Sigmoid colon (tissue), 7 donors: ENCODE measurements at places on chromosomes 2 and 18. TPM values are rescaled to one million over a fixed set of nuclear protein-coding genes. Genes with fewer than 3 reads are reported as not detected.
A peak's percentile ranks its signal among the peaks of the same experiment; 100 is the strongest.

The NPHP1 gene
- total RNA-seq, result 12.5 TPM

DNA sequence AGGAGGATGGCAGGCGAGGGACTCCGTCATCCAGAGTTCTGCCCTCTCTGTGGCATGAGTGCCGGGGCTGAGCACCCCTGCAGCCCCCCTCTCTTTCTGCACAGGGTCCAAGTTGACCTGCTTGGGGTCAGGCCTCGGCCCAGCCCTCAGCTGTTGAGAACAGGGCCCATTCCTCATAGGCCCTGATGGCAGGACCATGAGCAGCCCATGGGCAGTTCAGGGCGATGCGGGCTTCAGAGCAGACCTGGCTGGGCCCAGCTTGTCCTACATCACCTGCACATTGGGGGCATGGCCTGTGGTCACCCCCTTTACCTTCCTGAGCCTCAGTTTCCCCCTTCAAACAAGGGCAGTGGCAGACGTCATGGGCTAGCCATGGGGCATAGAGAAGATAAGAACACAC lies 238.1 kb downstream of the SEPTIN10 start:
- H3K27ac ChIP-seq, result no peak overlapping the region
- peak; percentile 56 for DNase-seq
- no peak overlapping the region for H3K4me3 ChIP-seq
- no peaks in the 10 kb centered on the region for H3K27me3 ChIP-seq
- peaks cover 11% of the 10 kb centered on the region for H3K36me3 ChIP-seq

The WDSUB1 gene
- 8.6 TPM for total RNA-seq

DNA sequence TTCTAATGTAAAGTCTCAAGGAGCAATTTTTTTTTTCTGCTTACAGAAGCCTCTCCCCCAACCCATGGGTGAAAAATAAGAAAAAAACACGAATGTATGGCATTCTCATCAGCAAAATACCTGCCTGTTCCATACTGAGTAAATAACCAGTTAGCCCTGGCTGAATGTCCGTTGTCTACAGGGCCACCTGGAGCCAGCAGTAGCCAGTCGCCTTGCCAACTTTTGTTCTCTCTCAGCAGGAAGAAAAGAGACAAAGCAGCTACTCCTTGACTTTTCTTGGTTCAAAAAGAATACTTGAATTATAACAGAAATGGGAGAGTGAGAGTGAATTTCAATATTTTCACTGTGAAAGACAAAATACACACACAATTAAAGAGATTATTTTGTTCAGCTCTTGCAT lies 532.9 kb upstream of the CRIM1 start:
- H3K36me3 ChIP-seq, result no peaks in the 10 kb centered on the region
- H3K27me3 ChIP-seq, result no peaks in the 10 kb centered on the region
- H3K4me3 ChIP-seq, result no peak overlapping the region
- no peaks in the 10 kb centered on the region for H3K4me1 ChIP-seq
- H3K27ac ChIP-seq, result no peak overlapping the region

DNA sequence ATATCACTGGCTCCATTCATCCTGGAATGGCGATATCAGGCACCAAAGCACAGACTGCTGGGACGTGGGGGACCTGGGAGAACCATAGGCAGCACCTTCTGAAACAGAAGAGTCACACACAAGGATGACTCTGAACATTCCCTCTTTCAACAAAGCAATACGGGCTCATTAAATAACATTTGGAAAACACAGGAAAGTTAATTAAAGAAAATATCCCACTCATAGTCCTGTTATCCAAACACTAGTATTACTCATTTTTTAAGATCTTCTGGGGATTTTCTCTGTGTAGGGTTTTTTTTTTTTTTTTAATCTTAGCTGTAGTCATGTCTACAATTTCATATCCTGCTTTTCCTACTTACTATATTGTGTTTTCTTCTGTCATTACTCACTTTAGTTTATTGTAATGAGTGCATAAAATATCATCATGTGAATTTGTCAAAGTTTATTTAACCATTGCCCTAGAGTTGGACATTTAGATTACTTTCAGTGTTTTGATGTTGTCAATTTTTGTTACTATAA lies 70.0 kb upstream of the SP3 start:
- peaks cover 4% of the 10 kb centered on the region for H3K4me1 ChIP-seq
- H3K36me3 ChIP-seq, result no peaks in the 10 kb centered on the region
- peak; percentile 29 for DNase-seq
- no peak overlapping the region for H3K4me3 ChIP-seq
- H3K27ac ChIP-seq, result no peak overlapping the region
- H3K27me3 ChIP-seq, result no peaks in the 10 kb centered on the region

DNA sequence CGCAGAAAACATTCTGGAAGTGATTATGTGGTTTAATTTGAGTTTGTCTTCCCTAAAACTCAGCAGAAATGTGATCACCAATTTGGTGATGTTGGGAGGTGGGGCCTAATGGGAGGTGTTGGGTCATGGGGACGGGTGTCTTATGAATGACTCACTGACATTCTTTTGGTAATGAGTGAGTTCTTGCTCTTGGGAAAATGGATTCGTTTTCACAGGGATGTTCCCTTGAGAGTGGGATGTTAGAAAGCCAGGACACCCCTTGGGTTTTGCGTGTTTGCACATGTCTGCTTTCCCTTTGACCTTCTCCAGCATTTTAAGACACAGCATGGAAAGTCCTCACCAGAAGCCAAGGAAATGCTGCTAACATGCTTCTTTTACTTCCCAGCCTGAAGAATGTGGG lies 321.5 kb upstream of the NT5C1B start:
- peaks cover 8% of the 10 kb centered on the region for H3K4me1 ChIP-seq
- no peak for DNase-seq
- H3K27ac ChIP-seq, result no peak overlapping the region
- no peaks in the 10 kb centered on the region for H3K27me3 ChIP-seq
- no peak overlapping the region for H3K4me3 ChIP-seq
- H3K36me3 ChIP-seq, result no peaks in the 10 kb centered on the region

DNA sequence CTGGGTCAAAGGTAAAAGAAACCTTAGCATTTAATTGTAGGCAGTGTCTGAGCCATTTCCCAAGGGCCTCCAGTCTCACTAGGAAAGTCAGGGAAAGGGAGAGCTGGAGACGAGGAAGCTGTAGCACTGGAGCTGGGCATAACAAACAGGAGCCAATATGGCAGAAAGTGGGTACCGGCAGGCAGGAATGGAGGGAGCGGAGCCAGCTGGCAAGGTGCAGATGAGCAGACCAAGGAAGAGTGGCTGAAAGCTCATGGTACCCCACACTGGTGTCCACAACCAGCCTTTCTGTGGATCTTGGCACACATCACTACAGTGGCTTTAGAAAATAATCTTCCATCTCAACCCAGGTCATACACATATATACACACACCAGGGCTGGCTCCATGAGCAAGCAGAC lies 40.0 kb downstream of the ANKRD44 start:
- DNase-seq, result no peak
- H3K4me3 ChIP-seq, result no peak overlapping the region

GRCh38 chr2:64938607-64939285 lies 50.5 kb upstream of the SLC1A4 start:
- H3K4me3 ChIP-seq, result no peak overlapping the region
- no peaks in the 10 kb centered on the region for H3K27me3 ChIP-seq
- H3K27ac ChIP-seq, result no peak overlapping the region
- no peaks in the 10 kb centered on the region for H3K36me3 ChIP-seq
- H3K4me1 ChIP-seq, result peaks cover 1% of the 10 kb centered on the region
- DNase-seq, result no peak

DNA sequence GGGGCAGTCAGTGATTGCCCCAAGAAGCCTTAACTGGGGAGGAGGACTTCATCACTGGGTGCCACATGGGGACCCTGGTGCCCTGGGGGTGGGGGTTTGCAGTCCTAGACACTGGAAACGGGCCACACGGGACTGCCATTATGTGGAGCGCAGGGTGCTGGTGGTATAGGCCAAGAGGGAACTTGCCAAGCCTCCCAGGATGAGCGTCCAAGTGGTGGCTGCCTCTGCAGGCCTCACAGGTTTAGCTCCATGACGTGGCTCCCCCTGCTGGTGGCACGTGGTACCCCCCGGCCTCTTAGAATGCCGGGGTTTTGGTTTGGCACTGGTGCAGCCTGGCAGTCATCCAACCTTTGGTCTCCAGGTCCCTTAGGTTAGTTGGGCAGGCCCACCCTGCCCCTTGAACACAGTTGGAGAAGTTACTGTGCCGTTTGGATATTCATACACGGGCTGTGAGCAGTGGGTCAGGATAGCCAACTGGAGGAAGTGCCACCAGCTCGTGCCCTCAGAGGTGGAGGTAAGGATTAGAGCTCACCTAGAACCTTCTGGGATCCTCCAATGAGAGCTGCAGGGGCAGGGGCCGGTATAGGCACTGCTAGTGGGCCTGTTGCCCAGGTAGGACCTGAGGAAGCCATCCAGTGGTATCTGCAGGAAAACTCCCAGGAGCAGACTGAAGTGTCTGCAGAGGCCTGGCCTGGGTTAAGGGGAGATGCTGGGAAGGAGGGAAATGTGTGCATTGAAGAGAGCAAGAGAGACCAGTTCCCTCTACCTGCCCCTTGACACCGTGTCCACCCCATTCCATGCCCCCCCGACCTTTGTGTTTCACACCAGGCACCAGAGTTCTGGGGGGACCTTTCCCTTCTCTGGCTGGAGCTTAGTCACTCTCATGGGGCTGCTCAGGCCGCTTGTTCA lies 5.7 kb downstream of the PTMA start:
- peak; percentile 96 for DNase-seq
- peaks cover 41% of the 10 kb centered on the region for H3K4me1 ChIP-seq
- peak overlapping the region; percentile 100 for H3K27ac ChIP-seq
- peaks cover 13% of the 10 kb centered on the region for H3K36me3 ChIP-seq
- no peak overlapping the region for H3K4me3 ChIP-seq

DNA sequence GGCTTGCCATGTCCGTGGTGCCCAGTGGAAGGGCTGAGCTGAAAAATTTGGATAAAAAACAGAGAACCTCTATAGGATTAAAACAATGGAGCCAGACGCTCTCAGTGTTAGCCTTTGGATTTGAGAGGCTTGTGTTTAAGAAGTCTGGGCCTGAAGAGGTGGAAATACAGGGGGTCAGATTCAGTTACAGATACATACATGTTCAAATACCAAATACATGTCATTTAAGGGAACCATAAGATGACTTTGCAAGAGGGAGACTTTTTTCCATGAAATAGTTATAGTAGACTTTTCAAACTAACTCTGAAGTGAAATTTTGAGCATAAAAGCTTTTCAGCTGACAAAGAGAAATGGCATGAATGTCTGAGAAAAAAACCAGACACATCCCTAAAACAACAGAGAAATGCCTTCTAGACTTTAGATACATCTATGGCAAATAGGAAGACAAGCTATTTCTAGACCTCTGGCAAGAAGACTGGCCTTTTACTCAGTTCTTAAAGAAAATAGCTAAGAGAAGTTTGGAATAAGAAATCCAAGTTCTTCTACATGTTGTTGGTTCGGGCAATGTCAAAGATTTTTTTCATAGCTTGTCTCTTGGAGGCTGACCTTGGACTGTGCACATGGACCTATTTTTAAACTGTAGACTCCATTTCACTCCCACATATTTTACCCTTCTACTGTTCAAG lies 112.9 kb downstream of the LTBP1 start:
- H3K27ac ChIP-seq, result peak overlapping the region; percentile 68
- H3K36me3 ChIP-seq, result no peaks in the 10 kb centered on the region
- DNase-seq, result no peak
- no peaks in the 10 kb centered on the region for H3K27me3 ChIP-seq

- peaks cover 78% of the 10 kb centered on the region for H3K4me1 ChIP-seq
- H3K27ac ChIP-seq, result peak overlapping the region; percentile 82
- no peak overlapping the region for H3K4me3 ChIP-seq
These were observed 51.9 kb downstream of the ASAP2 start for GRCh38 chr2:9258501-9258900.

GRCh38 chr2:185221-185620 lies 78.6 kb downstream of the SH3YL1 start:
- DNase-seq, result no peak
- no peaks in the 10 kb centered on the region for H3K36me3 ChIP-seq
- no peak overlapping the region for H3K27ac ChIP-seq
- no peak overlapping the region for H3K4me3 ChIP-seq

The SEC11C gene
- total RNA-seq, result 38.2 TPM

GRCh38 chr2:237596520-237597195 lies 6.1 kb upstream of the RAB17 start:
- DNase-seq, result peak; percentile 12
- no peak overlapping the region for H3K4me3 ChIP-seq
- H3K36me3 ChIP-seq, result no peaks in the 10 kb centered on the region
- H3K27ac ChIP-seq, result no peak overlapping the region
- no peaks in the 10 kb centered on the region for H3K27me3 ChIP-seq
- H3K4me1 ChIP-seq, result peaks cover 46% of the 10 kb centered on the region

DNA sequence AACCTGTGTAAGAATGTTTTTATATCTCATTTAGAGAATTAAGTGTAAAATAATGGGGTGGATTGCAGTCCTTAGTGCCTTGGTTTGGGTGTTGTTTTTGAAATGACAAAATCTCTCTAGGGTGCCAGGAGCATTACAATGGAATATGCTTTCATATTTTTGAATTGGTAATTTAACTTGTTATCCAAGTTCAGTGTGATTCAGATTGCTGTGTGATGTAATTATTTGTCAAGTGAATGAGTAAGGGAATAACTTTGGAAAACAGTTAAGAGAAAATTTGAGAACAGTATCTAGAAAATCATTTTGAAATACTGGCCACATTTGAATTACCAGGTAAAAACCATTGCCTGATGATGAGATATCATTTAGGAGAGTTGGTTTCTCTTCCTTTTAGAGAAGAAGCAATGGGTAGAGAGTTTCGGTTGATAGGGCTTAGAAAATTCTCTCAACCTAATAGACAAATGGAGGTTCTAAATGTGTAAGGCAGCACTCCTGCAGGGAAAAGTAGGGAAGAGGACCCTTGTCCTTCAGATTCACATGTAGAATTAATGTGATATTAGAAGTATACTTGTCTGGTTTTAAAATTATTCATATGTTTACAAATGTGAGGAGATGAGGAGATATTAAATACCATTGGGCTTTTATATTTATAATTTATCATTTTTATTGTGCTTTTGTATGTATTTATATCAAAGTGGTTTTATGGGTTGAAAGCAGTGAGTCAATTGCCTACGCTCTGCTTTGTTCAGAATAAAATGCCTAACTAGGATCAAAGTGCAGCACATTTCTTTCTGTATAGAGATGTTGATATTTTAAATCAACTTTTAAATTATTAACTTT lies 124.8 kb downstream of the PHLPP1 start:
- no peak overlapping the region for H3K27ac ChIP-seq
- H3K4me1 ChIP-seq, result no peaks in the 10 kb centered on the region
- no peak for DNase-seq
- H3K36me3 ChIP-seq, result no peaks in the 10 kb centered on the region
- no peak overlapping the region for H3K4me3 ChIP-seq

DNA sequence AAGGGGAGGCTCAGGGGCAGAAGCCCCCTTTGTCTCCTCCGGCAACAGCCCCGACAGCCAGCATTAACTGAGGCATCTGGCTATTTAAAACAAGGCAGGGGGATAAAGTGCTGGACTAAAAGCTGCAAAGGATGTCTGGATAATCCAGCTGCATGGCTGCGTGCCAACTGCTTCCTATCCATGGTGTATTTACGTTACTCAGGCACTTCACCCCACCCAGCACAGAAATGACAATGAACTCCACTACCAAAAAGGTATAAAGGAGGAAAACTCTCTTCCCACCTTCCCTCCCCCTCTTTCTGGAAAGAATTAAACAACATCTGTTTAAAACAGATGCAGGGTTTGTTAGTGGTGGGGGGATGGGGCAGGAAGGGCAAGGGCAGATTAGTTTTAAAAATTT lies 82.5 kb downstream of the SPRED2 start:
- no peak overlapping the region for H3K4me3 ChIP-seq
- no peaks in the 10 kb centered on the region for H3K27me3 ChIP-seq
- peaks cover 17% of the 10 kb centered on the region for H3K4me1 ChIP-seq
- no peaks in the 10 kb centered on the region for H3K36me3 ChIP-seq
- no peak overlapping the region for H3K27ac ChIP-seq

GRCh38 chr2:69641887-69642708 lies 1.4 kb downstream of the AAK1 start:
- H3K27ac ChIP-seq, result peak overlapping the region; percentile 93
- no peaks in the 10 kb centered on the region for H3K4me1 ChIP-seq
- H3K27me3 ChIP-seq, result no peaks in the 10 kb centered on the region
- no peaks in the 10 kb centered on the region for H3K36me3 ChIP-seq
